Regular cardiac myocyte (primary cell): ENCODE measurements at places on chromosomes 6 and 20. TPM values are rescaled to one million over a fixed set of nuclear protein-coding genes. Genes with fewer than 3 reads are reported as not detected.

HLA-DPA1 gene
- 1.9 and 2.8 TPM in 2 replicates for total RNA-seq

GSTA3 gene
- total RNA-seq, result not detected in 2 replicates

RNF182 gene
- 9.0 and 10.0 TPM in 2 replicates for total RNA-seq

MC3R gene
- total RNA-seq, result not detected in 2 replicates

PDYN gene
- total RNA-seq, result not detected in 2 replicates

PLTP gene
- total RNA-seq, result 4.0 and 23.4 TPM in 2 replicates

EYA4 gene
- 0.19 and 2.0 TPM in 2 replicates for total RNA-seq

C6orf15 gene
- total RNA-seq, result not detected in 2 replicates

TRERF1 gene
- 2.0 and 2.9 TPM in 2 replicates for total RNA-seq

TFAP2B gene
- total RNA-seq, result under 0.01 TPM in 2 replicates

AIF1 gene
- total RNA-seq, result not detected in 2 replicates

MAP7 gene
- total RNA-seq, result 0.58 and 1.4 TPM in 2 replicates

NDUFAF5 gene
- total RNA-seq, result 12.7 and 17.1 TPM in 2 replicates

IL17A gene
- not detected in 2 replicates for total RNA-seq

CLPSL1 gene
- total RNA-seq, result not detected in 2 replicates

CRISP2 gene
- not detected in 2 replicates for total RNA-seq

LY86 gene
- not detected in 2 replicates for total RNA-seq

PSORS1C1 gene
- total RNA-seq, result 0.19 and 1.7 TPM in 2 replicates

TFEB gene
- total RNA-seq, result 3.4 and 5.0 TPM in 2 replicates

PLCB1 gene
- total RNA-seq, result 21.7 and 23.4 TPM in 2 replicates

TRIM40 gene
- not detected in 2 replicates for total RNA-seq

ENPP5 gene
- total RNA-seq, result 0.19 and 5.6 TPM in 2 replicates

ZNF334 gene
- total RNA-seq, result 2.5 and 3.1 TPM in 2 replicates

HTR1B gene
- total RNA-seq, result under 0.01 TPM in 1 of 2 replicates, not detected in the other

ENTPD6 gene
- 44.3 and 81.9 TPM in 2 replicates for total RNA-seq

NKX2-2 gene
- not detected in 2 replicates for total RNA-seq

OPRL1 gene
- total RNA-seq, result 0.19 and 2.0 TPM in 2 replicates

C20orf141 gene
- not detected in 2 replicates for total RNA-seq

ELOVL4 gene
- total RNA-seq, result 6.2 and 7.3 TPM in 2 replicates
